Occipital lobe (tissue), 3 donors: ENCODE measurements at places on chromosomes 1 and 21. TPM values are rescaled to one million over a fixed set of nuclear protein-coding genes. Genes with fewer than 3 reads are reported as not detected.

FCRL5 gene
- not detected for total RNA-seq

CCT3 gene
- total RNA-seq, result 352 TPM

ATG4C gene
- total RNA-seq, result 35.7 TPM

PAQR6 gene
- 8.6 TPM for total RNA-seq

CLDN14 gene
- not detected for total RNA-seq

TCHHL1 gene
- total RNA-seq, result not detected

KIAA1614 gene
- 5.6 TPM for total RNA-seq

NMNAT2 gene
- total RNA-seq, result 41.5 TPM

KCNE2 gene
- total RNA-seq, result not detected

OR2AK2 gene
- 0.78 TPM for total RNA-seq

ADGRL4 gene
- total RNA-seq, result 3.1 TPM

RNU1-2 gene
- under 0.01 TPM for total RNA-seq

SPRR1B gene
- total RNA-seq, result not detected

APOBEC4 gene
- total RNA-seq, result not detected

FMO1 gene
- 5.8 TPM for total RNA-seq

MSH4 gene
- total RNA-seq, result 1.6 TPM

NBPF3 gene
- 9.5 TPM for total RNA-seq

DLGAP3 gene
- 3.1 TPM for total RNA-seq

LCE1C gene
- not detected for total RNA-seq

PYCR2 gene
- 16.2 TPM for total RNA-seq

PRKAA2 gene
- total RNA-seq, result 35.2 TPM

TARBP1 gene
- 90.6 TPM for total RNA-seq

NR0B2 gene
- total RNA-seq, result not detected
